Endothelial cell (in vitro differentiated cells): ENCODE measurements at places on chromosomes 4 and X.

- DNase-seq: no peak
Measured at GRCh38 chr4:102103368-102103767, 241.9 kb downstream of the SLC39A8 start.

GRCh38 chr4:137125011-137125410, 407.3 kb downstream of the PCDH18 start:
- no peak for DNase-seq

DNA sequence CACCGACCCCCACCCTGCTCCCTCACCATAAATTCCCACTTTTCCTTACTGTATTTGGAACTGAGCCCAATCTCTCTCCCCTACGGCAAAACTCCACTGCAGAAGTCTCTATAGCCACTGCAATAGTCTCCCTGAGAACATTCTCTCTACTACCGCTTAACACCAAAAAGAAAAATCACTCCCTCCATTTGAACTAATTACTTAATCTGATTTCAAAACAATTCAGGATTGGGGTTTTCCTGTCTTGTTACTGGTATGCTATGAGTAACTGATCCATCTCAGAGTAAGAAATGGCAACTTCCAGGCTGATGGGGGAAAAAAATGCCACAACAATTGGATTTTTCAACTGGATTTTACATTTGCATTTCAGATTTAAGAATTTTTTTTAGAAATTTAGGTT, 5.8 kb downstream of the PAPSS1 start:
- no peak for DNase-seq

DNA sequence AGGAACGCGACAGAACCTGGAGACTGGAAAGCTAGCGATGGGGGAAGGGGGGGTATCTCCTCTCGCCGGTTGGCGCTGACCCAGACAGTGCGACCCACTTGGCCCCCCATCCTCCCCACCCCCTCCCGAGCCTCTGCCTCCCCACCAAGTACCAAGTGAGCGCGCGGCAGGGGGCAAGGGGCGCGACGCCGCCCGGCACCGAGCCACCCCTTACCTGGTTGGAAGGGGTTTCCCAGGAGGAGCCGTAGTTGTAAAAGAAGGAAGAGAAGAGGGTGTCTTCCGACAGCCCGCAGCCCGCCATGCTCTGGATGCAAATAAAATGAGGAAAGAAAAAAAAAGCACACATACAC, 112.2 kb downstream of the DHX15 start:
- no peak for DNase-seq

DNA sequence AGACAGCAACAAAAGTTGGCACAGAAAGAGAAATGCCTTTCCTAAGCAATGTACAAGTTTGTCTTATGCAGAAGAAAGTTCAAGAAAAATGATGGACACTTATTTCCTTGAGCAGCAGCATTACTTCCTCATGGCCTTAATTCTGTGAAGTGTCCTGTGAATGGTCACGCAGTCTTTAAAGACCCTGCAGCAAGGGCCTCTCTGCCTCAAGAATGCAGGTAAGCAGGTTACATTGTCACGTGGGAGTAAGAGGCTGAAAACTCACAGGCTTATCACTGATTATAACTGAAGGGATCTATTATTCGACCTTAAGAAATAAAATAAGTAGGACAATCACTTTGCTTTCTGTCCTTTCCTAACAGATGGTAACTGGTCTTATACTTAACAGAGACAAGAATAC, 109.1 kb downstream of the ATP8A1 start:
- no peak for DNase-seq
